ENCODE measurements at places on chromosomes 2 and 18.

DNA sequence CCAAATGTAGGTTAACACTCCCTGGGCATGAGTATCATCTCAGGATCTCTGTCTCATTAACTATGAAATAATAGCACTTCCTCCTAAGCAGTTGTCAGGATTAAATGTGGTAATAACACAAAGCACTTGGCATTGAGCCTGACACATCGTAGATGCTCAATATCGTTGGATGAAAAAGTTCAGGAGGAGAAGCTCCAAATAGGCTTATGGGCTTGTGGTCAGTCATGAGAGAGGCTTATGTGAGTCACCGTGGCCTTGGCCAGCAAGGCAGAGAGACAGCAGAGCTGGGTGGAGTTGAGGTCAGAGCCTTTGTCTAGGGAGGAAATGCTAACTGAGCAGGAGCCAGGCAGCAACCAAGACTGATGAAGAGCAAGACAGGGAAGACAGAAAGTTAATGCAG is 68.3 kb upstream of the PPM1B start:
- DNase-seq: no peak

DNA sequence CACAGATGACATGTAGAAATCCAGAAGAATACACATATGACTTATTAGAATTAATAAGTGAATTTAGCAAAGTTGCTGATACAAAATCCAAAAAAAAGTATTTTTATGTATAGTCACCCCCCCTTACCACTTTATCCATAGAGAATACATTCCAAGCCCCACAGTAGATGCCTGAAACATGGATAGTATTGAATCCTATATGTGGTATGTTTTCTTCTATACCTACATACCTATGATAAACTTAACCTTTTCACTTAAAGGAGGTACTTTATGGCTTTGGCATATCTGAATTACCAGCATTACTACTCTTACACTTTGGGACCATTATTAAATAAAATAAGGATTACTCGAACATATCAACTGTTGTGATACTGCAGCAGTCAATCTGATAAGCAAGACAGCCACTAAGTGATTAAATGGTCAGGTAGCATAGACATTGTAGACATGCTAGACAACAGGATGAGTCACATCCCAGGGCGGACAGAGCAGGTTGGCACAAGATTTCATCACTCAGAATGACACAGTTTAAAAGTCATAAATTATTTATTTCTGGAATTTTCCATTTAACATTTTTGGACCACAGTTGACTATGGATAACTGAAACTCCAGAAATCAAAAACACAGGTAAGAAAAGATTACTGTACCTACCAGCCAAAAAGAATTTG is 208.2 kb upstream of the CHAC2 start:
- DNase-seq: no peak

DNA sequence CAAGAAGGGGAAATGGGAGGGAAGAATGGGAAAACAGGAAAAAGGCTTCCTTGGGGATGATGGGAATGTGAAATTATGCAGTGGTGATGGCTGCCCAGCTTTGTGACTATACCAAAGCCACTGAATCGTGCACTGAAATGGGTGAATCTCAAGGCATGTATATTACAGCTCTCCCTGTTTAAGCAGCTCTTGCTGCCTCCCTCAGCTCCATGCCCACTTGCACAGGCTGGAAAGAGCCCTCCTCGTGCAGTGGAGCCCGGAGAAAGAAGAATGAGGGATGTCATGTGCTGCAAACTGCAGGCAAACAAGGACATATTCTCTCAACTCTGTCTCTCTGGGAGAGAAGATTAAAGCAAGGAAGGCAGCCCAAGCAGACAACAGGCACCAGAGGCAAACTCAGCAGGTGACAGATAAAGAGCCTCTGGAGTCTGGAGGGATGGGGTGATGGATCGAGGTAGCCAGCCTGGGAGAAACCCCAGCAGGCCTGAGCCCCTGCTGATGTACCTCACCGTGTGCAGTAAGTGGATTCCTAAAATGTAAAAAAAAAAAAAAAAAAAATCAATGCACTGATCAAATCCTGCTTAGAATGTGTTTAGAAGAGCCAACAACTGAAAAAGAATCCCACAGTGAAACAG is 62.4 kb upstream of the SLC66A3 start:
- no peak for DNase-seq

- DNase-seq: no peak
These were observed 38.4 kb upstream of the CELF4 start for GRCh38 chr18:37604032-37604431.

DNA sequence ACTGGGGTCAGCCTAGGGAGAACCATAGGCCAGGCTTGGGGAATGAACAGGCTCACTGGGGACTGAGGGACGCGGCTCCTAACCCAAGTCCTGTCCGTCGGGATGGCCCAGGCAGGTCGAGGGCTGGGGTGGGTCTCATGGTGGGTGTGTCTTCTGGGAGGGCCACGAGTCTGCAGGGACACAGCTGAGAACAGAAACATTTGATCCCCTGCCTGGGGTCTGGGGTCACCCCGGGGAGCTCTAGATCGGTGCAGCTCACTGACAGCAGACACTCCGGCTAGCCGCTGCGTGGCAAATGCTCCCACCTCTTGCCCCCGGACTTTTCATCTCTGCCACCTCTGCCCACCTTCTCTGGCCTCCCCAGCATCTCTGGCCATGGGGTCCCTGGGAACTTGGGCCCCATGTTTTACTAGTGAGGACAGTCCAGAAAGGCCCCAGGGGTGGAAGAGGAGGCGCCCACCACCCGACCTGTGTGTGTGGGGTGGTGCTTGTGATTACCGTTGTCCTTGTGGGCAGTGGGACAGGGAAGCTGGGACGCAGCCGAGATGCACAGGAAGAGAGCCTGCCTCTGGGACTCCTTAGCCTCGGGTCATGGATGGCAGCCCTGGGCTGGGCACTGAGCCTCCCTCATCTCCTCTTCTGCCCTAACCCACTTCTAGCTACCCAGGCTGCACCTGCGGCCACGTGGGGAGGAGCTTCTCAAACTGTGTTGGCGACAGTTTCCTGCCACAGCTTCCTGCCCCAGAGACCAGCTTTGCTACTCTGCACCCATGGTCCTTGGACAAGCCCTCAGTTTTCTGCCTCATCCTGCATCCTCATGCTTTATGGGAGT is 4.9 kb downstream of the ZAP70 start:
- DNase-seq: peak; percentile 62

GRCh38 chr2:173630425-173631126 is 275.9 kb downstream of the CDCA7 start:
- no peak for DNase-seq

GRCh38 chr2:220374282-220374681 is 746.9 kb downstream of the SLC4A3 start:
- no peak for DNase-seq

- DNase-seq: no peak
These were observed 149.8 kb downstream of the KLHL29 start for GRCh38 chr2:23534771-23535170.

DNA sequence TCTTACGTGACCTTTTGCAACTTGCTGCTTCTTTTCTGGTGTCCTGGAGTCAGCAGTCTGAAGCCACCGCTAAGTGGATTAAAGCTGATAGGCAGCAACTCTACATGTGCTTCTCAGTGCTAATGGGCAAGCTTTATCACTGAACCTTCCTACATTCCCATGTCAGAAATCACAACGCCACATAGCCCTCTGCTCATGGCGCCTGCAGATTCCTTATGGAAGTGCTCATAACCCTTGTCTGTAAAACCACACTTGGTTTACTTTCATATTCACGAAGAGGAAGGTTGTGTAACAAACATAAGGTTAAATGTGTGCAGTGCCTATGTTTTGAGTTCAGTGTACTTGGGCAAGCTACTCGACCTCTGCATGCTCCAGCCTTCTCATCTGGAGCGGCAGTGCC is 319.8 kb downstream of the FBXO15 start:
- no peak for DNase-seq

DNA sequence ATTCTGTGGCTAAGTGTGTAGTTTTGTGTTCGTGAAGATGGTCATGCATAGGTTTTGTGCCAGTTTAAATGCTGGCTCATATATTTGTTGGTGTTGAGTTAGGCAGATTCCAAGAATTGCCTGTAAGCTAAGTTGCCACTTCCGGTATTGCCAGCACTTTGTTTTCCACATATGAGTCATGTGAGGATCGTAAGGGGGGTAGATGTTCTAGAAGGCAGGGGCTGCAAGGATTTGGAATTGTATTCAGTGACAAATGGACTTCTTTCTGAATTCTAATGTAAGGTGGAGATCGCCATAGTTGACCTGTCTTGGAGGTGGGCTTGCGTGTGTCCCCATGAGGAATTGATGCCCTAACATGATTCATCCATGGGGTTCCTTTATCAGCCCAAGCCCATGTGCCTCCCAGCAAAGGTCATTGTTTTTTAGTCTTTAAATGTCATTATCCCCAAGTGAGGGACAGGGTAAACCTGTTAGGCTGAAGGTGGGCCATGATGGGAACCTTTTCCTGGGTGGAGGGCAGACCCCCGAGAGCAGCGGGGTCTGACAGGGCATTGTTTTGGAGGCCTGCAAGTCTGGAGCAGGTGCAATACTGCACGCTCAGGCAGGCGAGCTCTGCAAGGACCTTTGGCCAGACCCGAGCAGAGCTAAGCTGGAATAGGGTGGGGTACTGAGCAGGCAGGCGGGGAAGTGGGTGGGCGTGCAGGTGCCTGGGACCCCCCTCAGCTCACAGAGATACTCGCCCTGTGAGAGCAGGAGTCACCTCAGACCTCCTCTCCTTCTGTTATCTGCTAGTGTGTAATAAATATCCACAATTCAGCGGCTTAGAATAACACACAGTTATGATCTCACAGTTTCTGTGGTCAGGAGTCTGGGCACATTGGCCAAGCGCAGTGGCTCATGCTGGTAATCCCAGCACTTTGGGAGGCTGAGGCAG is 77.4 kb downstream of the LRRFIP1 start:
- DNase-seq: no peak

- DNase-seq: no peak
These were observed 27.1 kb upstream of the TGIF1 start for GRCh38 chr18:3422905-3423304.

GRCh38 chr2:46653539-46653938 is 174.2 kb downstream of the TMEM247 start:
- no peak for DNase-seq

- DNase-seq: no peak
These were observed 96.8 kb downstream of the MCFD2 start for GRCh38 chr2:46818819-46819218.

GRCh38 chr2:217667512-217667911 is 335.3 kb downstream of the TNS1 start:
- DNase-seq: no peak

DNA sequence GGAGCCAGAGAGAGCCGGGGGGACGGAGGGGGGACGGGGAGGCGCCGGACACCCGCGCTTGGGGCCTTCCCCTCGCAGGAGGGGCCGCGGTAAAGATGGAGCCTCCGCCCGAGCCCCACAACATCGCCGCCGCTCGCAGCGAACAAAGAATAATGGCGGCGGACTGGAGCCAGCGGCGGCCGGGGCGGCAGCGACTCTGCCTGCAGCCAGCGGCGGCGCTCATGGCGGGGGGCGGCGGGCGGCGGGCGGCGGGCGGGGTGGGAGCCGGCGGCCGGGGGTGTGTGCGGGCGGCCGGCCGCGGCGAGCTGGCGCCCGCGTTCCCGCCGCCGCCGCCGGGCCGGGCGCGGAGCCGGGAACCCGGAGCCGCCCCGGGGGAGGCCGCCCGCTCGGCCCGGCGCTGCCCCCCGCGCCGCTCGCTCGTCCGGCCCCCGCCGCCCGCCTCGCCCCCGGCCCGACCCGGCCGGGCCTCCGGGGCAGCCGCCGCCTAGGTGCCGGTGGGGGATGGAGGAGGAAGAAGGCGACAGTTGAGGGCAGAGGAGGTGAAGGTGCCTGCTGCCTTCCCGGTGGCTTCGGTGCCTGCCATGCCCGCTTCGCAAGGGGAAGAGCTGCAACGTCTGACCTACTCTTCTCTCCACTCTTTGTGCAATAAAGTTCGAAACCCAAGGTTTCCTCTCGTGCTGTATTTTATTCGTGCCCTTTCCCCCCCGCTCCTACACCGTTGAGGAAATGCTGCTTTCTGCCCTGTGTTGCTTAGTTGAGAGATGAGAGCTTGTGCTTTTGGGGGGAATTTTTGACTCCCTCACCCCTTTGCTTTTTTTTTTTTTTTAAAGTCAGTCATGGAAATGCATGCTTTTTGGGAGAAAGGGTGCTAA is 634 bp downstream of the CREB1 start:
- peak; percentile 33 for DNase-seq

GRCh38 chr18:22814329-22814703 is 118.8 kb upstream of the RBBP8 start:
- no peak for DNase-seq

- DNase-seq: no peak
These were observed 96.9 kb downstream of the SETBP1 start for GRCh38 chr18:44777457-44778192.

GRCh38 chr2:40658941-40659340 is 207.1 kb upstream of the SLC8A1 start:
- no peak for DNase-seq

- DNase-seq: no peak
These were observed 59.1 kb downstream of the TNS1 start for GRCh38 chr2:217943446-217944321.

GRCh38 chr2:189115126-189115525 is 64.4 kb downstream of the COL5A2 start:
- no peak for DNase-seq

DNA sequence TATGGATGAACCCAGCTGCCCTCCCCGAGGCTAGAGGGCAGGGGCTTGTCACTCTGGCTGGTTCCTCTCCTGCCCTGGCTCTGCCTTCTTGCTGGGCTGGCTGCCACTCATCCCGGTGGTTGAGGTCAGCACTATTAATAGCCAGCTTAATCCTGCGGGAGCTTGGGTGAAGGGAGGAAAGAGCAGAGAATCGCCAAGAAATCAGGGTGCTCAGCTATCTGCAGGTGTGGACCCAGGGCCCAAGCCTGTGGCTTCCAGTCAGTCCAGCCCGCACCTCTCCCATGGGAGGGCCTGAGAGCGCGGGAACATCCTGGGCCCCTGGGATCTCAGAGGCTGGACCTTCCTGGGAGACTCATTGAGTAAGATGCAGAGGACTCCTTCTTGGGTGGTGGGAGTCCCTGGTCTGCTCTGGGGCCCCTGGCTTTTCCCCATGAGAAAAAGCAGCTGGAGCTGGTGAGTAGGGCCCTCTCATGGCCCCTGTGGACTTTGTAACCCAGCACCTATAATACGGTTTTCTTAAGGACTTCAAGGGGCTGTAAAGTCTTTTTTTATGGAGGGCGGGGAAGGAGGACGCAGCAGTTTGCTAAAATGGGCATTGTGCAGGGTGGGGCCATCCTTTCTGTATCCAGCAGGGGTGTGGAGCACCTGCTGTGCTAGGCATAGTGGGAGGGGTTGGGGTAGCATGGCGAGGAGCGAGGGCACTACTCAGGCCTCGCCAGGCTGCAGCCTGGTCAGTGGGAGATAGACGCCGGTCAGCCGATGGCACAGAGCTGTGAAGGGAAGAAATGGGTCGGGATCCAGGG is 27.4 kb upstream of the CNNM3 start:
- no peak for DNase-seq

DNA sequence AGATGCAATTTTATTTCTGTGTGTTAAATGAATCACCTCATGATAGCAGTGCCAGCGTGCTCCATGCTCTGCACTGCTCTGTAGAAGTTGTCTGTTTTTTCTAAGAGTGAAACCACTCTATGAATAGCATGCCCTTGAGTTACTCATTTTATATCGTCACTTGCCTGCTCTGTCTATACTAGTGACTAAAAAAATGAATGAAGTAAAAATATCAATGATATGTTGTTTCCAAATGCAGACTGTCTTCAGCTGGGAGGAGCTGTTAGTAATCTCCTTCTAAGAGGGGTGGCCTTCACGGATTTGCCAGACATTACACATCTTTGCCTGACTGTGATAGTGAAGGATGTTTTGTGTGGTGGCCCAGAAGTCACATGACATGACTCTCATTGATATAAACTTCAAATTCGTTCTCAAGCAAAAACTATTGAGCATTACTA is 852.1 kb downstream of the CNTNAP5 start:
- no peak for DNase-seq

- no peak for DNase-seq
These were observed 23.5 kb upstream of the C1GALT1C1L start for GRCh38 chr2:43699761-43700160.

Data from activated T-cell treated with anti-CD3 and anti-CD28 coated beads for 1 hour (primary cell).